ENCODE measurements at places on chromosomes 12 and 14.

- no peak for DNase-seq
Measured at GRCh38 chr14:80850197-80850814, 91.2 kb downstream of the CEP128 start.

DNA sequence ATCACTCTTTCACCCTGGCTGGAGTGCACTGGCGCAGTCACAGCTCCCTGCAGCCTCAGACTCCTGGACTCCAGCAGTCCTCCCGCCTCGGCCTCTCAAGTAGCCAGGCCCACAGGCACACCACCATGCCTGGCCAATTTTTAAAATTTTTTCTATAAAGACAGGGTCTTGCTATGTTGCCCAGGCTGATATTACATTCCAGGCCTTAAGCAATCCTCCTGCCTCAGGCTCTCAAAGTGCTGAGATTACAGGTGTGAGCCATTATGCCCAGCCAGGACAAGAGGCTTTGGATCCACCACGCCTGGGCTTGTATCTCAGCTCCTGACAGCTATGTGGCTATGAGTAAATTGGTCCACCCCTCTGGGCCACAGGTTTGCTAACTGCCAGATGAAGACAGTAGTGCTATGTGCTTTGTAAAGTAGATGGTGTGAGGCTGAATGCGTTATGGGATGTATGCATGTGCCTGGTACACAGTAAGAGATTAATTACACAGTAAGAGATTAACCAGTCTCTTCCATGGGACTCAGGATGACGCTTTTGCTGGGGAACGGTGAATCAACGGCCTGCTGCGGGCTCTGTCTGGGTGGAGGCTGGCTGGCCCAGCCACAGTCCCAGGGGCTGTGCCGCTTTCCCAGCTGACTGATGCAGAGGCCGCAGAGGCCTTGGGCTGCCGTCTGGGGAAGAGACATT, 53.3 kb upstream of the NCOR2 start:
- DNase-seq: no peak

- no peak for DNase-seq
Measured at GRCh38 chr14:32934073-32934880, 4.4 kb upstream of the NPAS3 start.

DNA sequence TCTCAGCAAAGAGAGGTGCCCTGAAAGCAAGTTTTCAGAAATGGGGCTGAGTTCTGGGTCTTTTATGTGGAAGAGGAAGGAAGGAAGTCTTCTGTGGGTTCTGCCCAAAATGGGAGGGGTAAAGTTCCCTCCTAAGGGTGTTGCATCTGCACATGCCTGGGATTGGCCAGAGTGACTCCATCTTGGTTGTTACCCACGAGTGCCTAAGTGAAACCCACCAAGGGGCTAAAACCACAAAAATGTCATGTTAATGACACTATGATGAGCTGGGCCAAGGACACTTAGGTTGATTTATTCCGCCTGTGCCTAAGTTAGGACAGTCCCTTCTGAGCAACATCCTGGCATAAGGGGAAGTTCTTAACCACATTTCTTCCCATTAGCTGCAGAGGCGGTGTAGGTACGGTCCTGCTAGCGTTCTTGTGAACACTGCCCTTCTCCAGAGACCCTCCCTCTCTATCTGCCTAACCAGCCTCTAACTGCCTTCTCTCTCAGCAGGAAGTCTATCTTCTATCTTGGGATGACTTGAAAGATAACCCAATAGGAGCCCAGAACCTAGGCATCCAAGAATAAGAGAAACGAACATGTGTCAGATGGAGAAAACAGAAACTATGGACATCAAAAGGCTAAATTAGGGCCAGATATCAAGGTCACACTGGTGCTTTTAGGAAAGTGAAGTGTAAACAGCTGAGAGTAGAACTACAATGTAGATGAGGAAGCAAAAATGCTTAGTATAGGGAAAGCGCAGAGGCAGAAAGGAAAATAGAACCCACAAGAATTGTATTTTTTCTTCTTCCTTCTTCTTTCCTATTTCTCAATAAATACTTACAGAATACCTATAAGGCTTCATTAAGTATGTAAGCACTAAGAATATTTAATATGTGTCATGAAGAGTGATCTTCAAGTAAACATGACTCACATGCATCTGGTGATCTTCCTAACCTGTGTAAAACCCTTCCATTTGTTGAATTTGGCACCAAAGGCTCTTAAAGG, 104.2 kb upstream of the AMN1 start:
- no peak for DNase-seq

- no peak for DNase-seq
Measured at GRCh38 chr14:84750763-84751554, 779.0 kb upstream of the FLRT2 start.

- DNase-seq: no peak
Measured at GRCh38 chr12:119802472-119802871, 74.6 kb downstream of the CIT start.
